Stimulated activated CD8-positive, alpha-beta memory T cell treated with anti-CD3 and anti-CD28 coated beads, Interleukin-2, amount 100 ng/mL, for 1 hour (primary cell): ENCODE measurements at places on chromosomes 5 and 9.

DNA sequence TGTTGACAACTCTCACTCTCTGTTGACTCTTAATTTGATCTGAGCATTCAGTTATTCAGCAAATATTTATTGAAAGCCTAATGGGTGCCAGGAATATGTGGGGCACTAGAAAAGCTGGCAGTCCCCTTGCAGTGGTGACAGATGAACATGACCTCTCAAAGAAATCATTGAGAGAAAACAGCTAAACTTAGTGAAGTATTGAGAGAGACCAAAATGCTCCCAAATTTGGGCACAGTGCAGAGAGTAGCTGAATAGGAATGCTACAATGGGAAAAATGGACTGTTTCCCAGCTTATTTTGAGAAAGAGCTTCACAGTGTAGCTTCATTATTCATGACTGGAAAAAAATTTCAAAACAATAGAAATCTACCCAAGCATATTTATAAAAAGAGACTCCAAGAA is 257.9 kb downstream of the SGCD start:
- DNase-seq, result no peak

GRCh38 chr9:98178874-98179850 is 13.3 kb downstream of the CORO2A start:
- no peak for DNase-seq

DNA sequence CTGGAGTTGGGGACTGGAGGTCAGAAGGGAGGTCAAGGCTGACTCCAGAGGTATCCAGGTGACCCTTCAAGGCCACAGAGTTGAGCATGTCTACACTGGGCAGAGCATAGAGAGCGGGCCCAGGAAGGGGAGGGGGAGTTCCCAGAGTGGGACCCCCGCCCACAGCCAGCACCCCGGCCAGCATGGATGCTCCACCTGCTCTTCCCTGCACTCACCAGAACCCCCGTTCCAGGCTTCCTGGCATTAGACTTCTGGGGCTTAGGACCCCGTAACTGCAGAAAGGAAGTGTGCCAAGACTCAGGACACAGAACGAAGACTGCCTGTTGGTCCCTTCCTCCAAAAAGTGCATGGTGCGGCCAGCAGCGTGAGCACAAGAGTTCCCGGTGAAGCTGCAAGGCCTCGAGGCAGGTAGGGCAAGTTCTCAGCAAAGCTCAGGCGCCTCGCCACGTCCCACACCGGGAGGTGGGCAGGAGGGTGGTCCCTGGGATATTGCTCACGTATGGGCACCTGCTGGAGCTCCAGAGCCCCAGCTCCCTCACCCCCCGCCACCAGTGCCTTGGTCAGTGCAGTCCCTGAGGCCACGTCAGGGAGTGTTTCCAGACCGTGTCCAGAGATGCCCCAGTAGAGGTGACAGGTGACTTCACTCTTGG is 13.8 kb downstream of the ABO start:
- DNase-seq, result no peak

- no peak for DNase-seq
Observed at GRCh38 chr5:158698768-158699284, 400.9 kb downstream of the EBF1 start.

GRCh38 chr9:12774861-12775678 is at the start of gene LURAP1L:
Gene LURAP1L, plus strand, starts transcription at chr9:12775020. Its CDS starts 696 bp downstream, at chr9:12775716.
- DNase-seq, result no peak

DNA sequence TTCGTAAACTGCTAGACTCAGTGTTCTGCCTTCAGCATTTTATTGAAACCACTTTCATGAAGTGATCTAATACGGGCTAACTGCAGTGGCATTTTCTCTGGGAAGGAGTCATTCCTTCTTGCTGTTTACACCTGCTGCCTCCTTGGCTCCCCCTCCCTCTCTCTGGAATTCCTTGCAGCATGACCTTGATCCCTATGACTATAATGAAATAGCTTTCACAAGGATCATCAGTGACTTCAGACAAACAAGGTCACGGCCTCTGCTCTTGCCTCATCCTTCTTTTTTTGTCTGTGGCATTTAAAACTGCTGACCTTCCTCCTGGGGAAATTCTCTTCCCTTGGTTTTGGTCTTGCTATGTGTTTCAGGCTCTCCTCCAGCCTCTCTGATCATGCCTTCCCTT is 90.2 kb downstream of the ZNF462 start:
- no peak for DNase-seq

DNA sequence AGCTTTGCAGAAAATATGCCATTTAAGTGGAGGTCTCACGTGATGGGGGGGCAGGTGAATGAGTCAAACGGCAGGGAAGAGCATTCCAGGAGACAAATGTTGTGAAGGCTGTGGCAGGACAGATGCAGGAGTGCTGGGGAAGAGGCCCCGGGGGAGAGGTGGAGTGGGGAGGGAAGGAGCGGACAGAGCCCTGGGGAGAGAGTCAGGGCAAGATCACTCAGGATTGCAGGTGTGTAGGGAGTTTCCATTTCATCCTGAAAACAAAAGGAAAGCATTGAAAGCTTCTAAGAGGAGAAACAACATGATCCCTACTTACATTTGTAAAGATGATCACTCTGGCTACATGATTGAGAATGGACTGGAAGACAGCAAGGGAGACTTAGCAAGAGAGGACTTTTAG is 323.3 kb downstream of the ASTN2 start:
- DNase-seq, result no peak
